ENCODE measurements at places on chromosomes 7 and 10. TPM values are rescaled to one million over a fixed set of nuclear protein-coding genes. Genes with fewer than 3 reads are reported as not detected.

The AIFM2 gene
- total RNA-seq = 9.7 TPM

The YWHAG gene
- 97.1 TPM for total RNA-seq

The IGFBP1 gene
- total RNA-seq = not detected

The ADIRF gene
- total RNA-seq = 158 TPM

The TMEM213 gene
- 1.9 TPM for total RNA-seq

The RBM20 gene
- total RNA-seq = 1.0 TPM

The ABCB4 gene
- total RNA-seq = not detected

The CRYGN gene
- total RNA-seq = not detected

DNA sequence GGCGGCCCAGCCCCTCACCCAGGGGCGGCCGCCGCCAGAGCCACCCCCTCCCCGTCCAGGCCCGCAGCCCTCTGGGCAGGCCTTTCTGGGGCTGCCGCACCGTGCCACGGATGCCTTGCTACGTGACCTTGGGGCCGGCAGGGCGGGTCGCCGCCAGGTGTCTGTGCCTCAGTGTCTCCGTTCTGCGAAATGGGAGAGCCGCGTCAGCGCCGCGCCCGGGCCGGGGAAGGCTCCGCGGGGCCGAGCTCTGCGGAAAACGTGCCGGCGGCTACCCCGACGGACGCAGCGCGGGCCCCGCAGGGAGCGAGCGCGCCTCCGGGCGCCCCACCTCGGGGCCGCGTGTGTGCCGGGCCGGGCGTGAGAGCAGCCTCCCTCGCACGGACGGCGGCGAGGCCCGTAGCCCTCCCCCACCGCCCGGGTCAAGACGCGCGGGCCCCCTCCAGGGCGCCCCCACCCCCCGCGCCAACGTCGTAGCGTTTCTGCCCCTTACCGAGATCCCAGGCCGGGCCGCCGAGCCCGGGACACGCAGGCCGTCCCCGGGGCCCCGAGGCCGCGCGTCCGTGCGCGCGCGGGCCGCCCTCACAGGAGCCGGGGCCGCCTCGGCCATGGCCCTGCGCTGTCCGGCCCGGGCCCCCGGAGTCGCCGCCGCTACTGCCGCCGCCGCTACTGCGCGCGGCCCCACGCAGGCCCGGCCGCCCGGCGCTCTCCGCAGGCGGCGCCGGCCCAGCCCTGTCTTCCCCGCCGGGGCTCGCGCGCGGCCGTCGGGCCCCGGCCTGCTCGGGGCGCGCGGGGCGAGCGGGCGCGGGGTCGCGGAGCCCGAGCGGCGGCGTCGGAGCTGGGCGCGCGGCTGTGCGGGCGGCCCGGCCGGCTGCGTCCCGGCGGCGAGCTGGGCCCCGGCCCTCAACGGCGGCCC is 1.1 kb downstream of the ZNF777 start:
- no peak for DNase-seq

- DNase-seq = no peak
Measured at GRCh38 chr7:155066417-155066950, 3.6 kb upstream of the HTR5A start.

DNA sequence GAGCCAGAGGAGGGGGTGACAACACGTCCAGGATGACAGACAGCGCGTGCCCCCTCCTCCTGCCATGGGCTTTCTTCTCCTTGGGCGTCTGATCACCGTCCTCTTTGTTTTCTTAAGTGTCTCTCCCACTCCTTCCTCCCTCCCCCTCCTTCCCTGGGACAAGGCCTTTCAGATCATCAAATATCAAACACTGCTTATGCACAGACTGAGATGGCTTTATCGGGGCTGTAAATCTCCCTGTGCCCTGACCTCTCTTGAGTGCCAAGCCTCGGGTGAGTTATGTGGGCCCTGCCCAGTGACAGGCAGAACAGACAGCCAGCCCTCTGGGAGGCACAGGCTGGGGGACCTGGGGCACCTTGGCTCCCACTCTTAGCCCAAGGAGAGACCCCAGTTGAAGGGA is 116.4 kb downstream of the C10orf105 start:
- no peak for DNase-seq

- no peak for DNase-seq
Measured at GRCh38 chr10:113550365-113550764, 2.5 kb upstream of the HABP2 start.

GRCh38 chr10:130771491-130771946 is 540.0 kb downstream of the TCERG1L start:
- DNase-seq = no peak

GRCh38 chr10:130739757-130740145 is 571.8 kb downstream of the TCERG1L start:
- DNase-seq = no peak

DNA sequence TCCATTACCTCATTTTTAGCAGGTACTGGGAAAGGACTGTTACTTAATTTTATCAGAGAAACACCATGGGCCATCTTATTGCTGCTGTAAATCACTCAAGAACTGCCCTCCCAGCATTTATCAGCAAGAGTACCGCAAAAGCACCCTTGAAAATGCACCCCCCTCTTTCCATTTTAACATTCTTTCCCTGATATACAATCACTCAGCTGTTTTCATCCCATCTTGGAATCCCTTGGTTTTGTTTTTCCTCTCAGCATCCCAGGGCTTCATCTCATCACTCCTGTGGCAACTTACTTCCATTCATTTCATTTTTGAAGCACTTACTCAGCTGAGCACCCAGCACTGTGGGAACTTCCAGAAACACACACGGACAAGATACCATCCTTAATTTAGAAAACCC is 36.5 kb downstream of the RAPGEF5 start:
- no peak for DNase-seq

GRCh38 chr7:26036092-26036491 is 115.9 kb upstream of the NFE2L3 start:
- no peak for DNase-seq

DNA sequence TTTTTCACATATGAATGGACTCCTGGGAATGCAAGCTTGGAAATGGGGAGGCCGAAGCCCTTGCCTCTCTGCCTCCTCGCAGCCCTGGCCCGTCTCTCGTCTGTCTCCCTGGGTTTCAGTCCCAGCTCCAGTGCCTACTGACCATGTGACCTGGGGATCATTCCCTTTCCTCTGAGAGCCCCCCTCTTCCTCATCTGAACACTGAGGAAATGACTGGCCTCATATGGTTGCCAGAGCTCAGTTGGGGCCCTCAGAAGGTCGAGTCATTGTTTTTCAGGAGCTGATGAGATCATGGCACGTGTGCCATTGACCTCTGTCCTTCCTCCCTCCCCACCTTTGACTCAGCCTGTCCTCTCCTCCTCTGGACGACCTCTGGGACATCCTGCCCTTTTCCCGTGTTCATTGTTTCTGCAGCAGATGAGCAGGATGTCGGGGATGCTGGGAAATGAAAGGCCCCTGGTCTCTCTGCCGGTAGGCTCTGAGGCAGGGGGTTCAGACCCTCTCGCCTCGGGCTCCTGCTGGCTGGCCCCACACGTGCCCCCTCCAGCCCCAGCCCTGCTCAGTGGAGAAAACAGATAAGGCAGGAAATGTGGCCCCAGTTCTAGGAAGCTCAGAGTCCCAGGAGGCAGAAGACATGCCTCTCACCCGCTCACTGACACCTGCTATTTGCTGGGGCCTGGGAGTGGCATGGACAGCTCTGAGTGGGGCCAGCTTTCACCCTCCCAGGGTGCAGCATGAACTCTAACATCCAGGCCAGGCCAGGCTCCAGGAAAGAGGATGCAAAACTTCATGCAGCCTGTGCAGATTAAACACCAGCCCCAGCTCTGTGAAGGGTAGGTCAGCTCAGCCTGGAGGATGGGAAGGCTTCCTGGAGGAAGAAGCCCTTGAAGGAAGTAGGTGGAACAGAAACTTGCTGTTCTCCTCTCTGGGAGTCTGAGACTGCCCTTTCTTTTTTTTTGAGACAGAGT is 8.3 kb upstream of the PPP1R35 start:
- no peak for DNase-seq

GRCh38 chr10:110972231-110973134 is 53.1 kb downstream of the SHOC2 start:
- no peak for DNase-seq

GRCh38 chr10:14243221-14243620 is 87.5 kb downstream of the FRMD4A start:
- no peak for DNase-seq

GRCh38 chr10:85597006-85597405 is 769.6 kb downstream of the GRID1 start:
- DNase-seq = no peak

DNA sequence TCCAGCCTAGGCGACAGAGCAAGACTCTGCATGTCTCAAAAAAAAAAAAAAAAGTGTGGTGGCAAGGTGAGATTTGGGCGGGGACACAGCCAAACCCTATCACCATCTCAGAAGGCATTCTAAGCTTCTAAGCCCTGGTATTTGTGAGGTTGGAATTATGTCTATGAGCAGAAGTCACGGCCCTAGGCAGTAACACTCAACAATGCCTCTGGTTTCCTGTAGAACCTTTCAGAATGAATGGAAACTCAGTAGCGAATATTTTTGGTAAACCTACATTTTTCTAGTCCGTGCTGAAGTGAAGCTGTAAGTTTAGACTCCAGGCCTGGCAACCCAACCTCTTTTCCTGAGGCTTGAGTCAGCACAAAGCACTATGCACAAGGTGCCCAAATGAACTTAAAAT is 88.3 kb downstream of the FAM107B start:
- no peak for DNase-seq

- DNase-seq = peak; percentile 49
Measured at GRCh38 chr7:44477063-44477830, 13.2 kb downstream of the NUDCD3 start.

DNA sequence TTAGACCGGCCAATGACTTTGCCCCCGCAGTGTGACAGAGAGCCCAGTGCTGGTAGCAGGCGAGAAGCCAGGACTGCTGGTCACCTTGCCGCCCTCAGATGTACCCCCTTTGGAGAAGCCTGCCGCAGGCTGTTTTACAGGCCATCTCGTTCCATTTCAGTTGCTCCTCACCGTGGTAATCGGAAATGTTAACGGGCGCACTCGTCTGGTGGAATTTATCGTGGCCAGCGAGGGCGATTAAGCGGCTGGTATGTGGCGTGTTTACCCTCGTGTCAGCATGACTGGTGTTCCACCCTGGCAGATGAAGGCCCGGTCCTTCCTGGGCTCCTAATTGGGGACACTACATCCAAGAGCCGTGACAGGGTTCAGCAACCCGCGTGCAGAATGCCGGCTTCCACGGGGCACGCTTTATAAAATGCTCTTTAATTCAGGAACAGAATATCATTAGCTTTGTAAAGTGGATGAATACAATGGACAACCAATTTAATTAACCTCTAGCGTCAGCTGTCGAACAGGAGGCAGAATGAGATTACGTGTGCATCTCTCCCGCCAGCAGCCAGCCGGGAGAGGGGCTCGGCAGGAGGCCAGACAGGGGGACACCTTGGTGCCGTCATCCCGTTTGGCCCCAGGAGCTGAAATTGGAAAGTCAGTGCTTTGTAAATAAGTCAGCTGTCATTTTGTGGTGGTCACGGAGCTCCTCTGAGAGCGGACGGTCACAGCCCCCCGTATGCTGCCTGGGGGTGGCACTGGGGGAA is 108.3 kb downstream of the NKX6-2 start:
- peak; percentile 30 for DNase-seq

All from lower lobe of right lung (tissue), 2 donors.